ENCODE measurements at places on chromosomes 7 and 10.

DNA sequence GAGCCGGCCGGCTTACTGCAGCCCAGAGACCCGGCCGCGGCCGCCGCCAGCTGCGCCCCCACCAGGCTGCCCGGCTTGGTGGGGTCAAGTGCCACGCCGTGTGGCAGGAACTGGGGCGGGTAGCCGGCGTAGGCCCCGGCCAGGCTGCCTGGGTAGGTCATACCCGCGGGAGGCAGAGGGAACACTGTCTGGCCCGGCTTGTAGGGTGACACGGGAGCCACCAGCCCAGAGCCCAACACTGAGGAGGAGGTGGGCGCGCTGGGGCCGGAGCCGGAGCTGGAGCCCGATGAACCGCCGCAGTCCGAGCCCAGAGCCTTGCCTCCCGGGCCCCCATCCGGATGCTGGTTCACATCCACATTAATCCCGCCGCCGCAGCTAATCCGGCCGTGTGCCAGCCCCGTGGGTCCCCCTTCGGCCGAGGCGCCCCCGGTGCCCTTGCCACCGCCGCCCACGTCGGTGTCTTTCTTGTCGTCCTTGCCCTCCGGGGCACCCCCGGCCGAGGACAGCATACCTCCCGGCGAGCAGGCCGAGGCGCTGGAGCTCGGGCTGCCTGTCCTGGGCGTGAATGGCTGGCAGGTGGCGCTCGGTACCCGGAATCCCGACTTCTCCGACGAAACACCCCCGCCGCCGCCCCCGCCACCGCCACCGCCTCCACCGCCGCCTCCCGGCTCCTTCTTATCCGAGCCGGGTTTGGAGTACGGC lies 2.0 kb downstream of the ZNF503 start:
- DNase-seq, result peak; percentile 47

DNA sequence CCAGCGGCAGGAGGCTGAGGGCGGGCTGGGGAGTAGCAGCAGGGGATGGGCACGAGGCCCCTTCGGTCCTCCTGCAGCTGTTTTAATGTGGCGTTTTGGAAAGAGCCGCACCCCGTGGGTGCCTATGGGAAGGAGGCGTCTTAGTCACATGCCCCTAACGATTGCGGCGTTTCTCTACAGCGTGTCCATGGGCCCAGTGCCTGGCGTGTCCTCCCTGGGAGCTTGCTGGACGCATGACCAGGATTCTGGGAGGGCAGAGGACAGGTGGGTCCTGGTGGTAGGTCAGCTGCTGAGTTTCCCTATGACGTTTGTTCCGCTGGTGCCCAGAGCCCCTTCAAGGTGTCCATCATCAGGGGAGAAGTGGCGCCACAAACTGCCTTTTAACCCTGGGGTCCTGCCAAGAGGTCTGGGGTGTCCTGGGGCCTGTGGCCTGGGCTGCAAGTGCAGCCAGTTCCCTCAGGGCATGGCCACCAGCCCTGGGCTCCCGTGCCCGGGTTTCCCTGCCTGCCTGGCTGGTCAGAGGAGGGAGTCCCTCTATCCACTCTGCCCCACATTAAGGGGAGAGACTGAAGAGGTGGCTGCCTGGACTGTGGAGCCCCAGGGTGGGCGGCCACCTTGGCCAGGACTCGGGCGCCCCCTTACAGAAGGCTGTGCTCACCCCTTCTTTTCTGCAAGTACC lies 48.7 kb downstream of the PWWP2B start:
- no peak for DNase-seq

GRCh38 chr7:36349626-36350025 lies 40.0 kb upstream of the ANLN start:
- no peak for DNase-seq

DNA sequence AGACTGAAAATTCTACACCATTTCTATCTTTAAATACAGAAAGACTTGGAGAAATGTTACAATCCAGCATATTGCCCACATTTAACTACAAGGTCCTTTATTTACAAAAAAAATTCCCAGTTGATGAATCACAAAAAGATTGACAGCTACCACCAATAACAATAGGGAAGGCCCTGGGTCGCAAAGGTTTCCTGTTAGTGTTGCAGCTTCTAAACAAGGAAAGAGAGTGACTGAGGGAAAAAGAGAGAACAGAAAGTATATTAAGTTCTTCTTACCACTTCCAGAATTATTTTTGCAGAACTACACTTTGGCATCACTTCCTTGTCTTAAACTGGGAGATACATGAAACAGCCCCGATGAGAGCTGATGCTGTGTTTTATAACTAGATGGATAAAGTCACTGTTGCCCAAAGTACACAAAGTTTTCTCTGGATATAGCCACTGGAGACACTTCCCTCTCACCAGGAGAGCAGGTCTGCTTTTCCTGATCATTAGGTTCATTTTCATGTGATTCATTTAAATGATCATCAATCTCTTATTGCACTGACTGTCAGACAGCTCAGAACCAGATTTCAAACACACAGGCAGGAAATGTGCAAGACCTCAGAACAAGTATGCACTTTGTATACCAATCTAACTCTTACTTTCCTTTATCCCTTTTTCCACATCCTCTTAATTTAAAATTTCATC lies 57.0 kb downstream of the SHTN1 start:
- DNase-seq, result no peak

DNA sequence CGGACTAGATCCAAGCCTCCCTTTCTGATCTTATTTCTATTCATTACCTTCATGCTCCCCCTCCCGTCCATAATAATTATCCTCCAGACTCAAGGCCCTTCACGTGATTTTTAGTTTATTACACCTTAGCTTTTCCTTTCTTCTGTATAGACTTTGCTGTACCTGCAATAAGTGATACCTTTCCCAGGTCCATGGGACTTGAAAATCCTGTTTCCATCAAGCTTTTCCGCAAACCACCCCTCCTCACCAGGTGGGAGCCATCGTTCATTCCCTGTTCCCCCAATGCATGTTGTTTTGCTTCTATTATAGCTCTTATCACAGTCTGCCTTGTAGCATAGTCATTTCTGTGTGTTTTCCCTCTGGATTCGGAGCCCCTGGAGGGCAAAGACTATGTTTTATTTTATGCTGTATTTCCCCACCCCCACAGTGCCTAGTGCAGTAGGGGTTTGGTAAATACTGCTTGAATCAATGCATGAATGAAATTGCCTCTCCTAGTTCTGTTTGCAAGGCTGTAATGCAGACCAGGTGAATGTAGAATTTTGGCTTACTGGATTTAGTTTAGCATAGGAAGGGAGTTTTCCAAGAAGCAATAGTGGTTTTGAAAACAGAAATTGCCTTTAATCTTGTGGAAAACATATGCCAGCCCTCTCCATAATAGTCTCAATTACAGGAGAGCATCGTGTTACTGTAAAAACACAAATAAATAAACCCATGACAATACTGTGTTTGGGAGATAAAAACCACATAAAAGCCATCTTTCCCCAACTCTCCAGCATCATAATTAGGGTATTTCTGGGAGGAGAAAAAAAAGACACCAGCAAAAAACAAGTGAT lies 213.4 kb downstream of the AUTS2 start:
- no peak for DNase-seq

- no peak for DNase-seq
Observed at GRCh38 chr7:154929006-154929726, 73.8 kb downstream of the PAXIP1 start.

- DNase-seq, result no peak
Observed at GRCh38 chr10:21488246-21488956, 37.1 kb downstream of the SKIDA1 start.

DNA sequence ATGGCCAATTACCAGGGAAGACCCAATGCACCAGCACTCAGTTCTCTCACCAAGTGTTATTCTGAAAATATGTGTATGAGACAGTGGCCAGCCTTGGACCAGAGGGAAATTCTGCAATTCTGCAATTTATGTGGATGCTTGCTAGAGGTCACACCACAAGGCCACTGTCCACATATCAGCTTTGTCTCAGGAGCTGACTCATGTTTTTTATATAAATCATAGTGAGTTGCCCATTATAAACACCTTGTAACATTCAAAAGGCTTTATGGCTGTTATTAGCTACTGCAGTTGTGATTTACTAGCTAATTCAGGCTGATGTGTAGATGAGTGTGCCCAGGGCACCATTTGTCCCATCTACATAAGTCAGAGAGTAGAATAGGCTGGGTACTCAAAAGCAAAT lies 649.0 kb downstream of the LRMDA start:
- DNase-seq, result no peak

DNA sequence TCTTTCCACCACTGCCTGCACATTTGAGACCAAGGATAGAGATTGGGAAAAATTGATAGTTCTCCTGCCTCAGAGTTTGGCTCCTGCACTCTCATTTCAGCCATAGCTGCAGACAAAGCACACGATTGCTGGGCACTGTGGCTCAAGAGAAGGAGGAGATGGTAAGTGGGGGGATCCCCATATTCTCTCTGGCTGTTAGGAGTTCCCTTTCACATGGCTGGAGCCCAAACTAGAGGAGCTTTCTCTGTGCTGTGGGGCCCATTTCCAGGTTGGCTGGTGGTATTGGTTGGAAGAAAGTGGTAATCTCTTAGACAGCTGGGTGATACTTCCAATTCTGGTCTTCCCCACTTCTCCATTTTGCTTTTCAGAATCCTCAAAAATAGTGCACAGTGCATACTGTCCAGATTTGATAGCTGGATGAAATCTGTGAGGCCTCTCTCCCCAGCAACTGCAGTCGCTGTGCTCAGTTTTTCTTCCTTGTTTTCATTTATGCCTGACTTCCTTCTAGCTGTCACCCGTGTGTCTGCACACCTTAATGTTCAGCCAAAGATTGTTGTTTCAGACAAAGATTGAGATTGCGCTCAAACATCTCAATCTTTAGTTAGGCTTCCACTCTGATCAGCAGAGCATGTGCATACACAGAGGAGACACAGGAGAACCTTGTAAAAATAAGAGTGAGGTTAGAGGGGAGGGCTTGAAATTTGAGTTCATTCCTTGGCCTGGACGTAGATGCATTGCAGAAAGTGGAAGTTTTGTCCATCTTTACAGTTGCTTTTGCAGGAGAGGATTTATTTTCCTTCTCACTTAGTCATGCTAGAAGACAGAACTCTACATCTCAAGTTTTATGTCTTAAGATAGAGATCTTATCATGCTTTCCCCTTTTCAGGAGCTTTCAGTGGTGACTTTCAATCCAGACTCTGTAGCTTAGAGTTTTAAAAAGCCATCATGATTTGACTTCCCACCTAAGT lies 28.6 kb downstream of the RABGEF1 start:
- peak; percentile 42 for DNase-seq

DNA sequence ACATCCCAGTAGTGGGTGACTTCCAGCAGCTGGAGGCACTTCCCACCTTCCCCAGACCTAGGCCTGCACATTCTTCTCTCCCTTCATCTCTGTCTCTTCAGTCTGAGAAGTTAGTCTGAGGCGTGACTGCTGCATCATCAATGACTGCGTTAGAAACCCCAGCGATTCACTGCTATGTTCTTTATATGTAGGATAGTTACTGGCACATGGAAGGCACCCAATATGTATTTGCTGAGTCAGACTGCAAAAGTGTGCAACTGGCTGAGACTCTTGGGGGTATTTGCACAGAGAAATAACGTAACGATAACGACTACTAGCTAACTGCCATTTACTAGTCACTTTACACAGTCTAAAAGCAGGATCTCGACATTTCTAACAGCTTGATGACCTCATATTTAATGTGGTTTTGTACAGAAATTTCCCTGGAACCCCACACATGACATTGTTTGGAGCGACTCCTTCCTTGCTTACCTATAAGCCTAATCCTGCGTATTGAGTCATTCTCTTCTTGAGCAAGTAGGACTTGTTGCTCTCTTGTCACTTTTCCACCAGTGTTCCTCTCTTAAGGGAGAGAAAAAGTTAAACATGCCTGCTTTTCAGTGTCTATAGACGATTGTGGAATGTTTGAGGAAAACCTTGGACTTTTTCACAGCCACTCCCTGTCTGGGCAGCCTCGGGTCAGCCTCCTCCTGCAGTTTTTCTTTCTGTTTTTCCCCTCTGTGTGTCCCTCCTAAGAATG lies 45.5 kb downstream of the THNSL1 start:
- no peak for DNase-seq

- no peak for DNase-seq
Observed at GRCh38 chr7:155753446-155753965, 58.8 kb downstream of the SHH start.

- DNase-seq, result no peak
Observed at GRCh38 chr7:128893251-128894100, 17.0 kb downstream of the KCP start.

- DNase-seq, result no peak
Observed at GRCh38 chr7:152568972-152569371, 107.0 kb downstream of the XRCC2 start.

DNA sequence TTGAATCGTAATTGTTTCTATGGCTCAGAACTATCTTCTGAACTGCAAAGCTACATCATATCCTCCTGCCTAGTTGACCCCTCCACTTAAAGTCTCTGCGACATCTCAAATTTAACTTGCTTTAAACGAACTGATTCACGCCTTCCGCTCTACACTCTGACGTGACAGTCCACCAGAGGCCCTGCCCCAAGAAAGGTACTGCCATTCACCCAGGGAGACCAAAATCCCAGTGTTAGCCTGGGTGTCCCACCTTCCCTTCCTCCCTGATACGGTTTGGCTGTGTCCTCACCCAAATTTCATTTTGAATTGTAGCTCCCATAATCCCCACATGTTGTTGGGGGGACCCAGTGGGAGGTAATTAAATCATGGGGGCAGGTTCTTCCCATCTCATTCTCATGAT lies 90.8 kb downstream of the CPXM2 start:
- no peak for DNase-seq

- DNase-seq, result no peak
Observed at GRCh38 chr10:132427006-132427771, 30.2 kb downstream of the PWWP2B start.

DNA sequence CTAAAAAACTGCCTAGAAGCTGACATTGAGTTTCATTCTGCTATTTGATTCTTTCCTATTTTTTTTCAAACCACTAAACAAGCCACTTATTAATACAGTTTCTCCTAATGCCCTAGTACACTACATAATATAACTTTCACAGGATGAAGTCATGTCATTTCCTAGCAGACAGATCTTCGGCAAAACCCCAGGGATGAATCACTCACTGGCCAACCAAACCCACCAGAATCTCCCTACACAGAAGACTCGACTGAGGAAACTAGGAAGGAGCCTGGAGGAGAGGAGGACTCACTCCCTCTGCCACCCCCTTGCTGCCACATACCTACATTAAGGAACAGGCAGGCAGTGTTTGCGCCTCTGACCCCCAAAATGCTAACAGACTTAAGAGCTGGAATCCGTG lies 33.4 kb downstream of the XPNPEP1 start:
- DNase-seq, result no peak

DNA sequence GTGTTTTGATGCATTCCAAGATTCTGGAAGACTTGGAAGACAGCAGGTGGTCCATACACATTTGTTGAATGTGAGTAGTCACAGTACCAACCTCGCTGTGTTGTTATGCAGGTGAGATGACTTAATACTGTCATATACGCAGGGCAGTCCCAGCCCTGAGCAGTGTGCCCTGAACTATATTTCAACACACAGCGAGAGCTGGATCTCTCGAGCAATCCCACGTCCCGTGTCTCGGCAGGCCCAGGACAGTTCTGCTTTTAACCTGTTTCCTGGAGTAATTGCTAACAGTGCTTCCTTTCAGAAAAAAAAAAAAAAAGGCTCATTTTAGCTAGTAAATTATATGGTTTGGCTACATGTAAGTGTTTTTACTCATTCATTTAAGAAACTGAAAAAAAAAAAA lies 179.7 kb downstream of the PRKCQ start:
- DNase-seq, result no peak
